ENCODE measurements at places on chromosomes 5 and 9. TPM values are rescaled to one million over a fixed set of nuclear protein-coding genes. Genes with fewer than 3 reads are reported as not detected.

DNA sequence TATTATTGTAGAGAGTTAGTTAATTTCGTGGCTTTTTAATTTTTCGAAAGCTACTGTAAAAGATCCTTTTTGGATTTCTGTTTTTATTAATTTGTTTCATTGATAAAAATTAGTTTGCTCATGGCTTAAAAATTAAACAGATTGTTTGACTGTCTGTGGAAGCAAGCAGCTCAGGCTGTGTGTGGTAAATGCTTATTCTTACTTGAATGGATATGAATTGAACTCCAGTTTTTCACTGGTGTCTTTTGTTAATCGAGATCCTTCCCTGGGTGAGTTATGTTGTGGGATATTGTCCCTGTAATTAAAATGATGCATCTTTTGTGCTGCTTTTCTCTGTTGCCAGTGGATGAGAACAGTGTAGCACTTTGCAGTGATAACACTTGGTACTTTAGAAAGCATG lies 75.3 kb downstream of the PIK3R1 start:
- H3K4me1 ChIP-seq = peaks cover 48% of the 10 kb centered on the region
- no peaks in the 10 kb centered on the region for H3K36me3 ChIP-seq
- peak overlapping the region; percentile 84 for H3K27ac ChIP-seq
- DNase-seq = no peak
- no peaks in the 10 kb centered on the region for H3K27me3 ChIP-seq
- no peak overlapping the region for H3K4me3 ChIP-seq

DNA sequence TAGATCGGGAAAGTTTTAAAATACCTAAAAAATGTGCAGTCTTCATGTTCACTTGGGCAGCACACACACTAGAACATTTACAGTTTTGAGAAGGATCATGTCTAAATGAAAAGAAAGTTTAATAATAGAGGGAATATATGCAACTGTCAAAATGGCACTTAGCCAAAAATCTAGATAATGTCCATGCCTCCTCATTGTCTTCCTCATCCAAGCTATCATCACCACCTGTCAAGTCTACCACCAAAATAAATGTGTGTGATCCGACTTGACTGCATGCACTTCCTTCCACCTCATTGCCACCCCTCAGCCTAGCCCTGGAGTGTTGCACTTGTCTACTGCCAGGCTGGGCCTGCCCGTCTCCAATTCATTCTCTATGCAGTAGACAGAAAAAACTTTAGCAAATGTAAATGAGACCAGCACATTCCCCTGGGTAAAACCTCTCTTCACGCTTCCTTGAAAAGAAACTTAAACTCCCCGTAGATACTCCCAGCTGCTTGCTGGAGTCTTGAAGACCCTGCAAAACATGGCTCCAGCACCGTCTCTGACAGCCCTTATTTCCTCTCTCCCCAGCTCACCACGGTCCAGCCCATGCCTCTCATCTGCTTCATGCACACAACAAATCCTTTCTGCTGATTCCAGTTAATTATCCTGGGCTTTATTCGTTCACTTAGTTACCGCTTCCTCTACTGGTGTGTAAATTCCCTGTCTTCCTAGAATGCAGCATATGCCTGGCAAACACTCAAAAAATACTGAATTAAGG lies 66.9 kb downstream of the FANCC start:
- no peaks in the 10 kb centered on the region for H3K27me3 ChIP-seq
- H3K36me3 ChIP-seq = no peaks in the 10 kb centered on the region
- no peak for DNase-seq
- H3K4me3 ChIP-seq = no peak overlapping the region
- H3K4me1 ChIP-seq = peaks cover 5% of the 10 kb centered on the region

- H3K4me3 ChIP-seq = no peak overlapping the region
- no peaks in the 10 kb centered on the region for H3K36me3 ChIP-seq
- H3K27ac ChIP-seq = no peak overlapping the region
- H3K27me3 ChIP-seq = no peaks in the 10 kb centered on the region
- H3K4me1 ChIP-seq = no peaks in the 10 kb centered on the region
- no peak for DNase-seq
These were observed 232.5 kb downstream of the GADD45G start for GRCh38 chr9:89837162-89837933.

- peak; percentile 71 for DNase-seq
- H3K27me3 ChIP-seq = no peaks in the 10 kb centered on the region
- H3K36me3 ChIP-seq = no peaks in the 10 kb centered on the region
- peaks cover 40% of the 10 kb centered on the region for H3K4me1 ChIP-seq
These were observed 890 bp downstream of the PIK3R1 start for GRCh38 chr5:68216245-68217046.

- H3K4me1 ChIP-seq = peaks cover 7% of the 10 kb centered on the region
- no peaks in the 10 kb centered on the region for H3K36me3 ChIP-seq
- peaks cover 5% of the 10 kb centered on the region for H3K27me3 ChIP-seq
- H3K4me3 ChIP-seq = peak overlapping the region; percentile 68
- peak overlapping the region; percentile 92 for H3K27ac ChIP-seq
These were observed 1.8 kb downstream of the SEMA5A start for GRCh38 chr5:9544056-9544455.

- peaks cover 7% of the 10 kb centered on the region for H3K4me1 ChIP-seq
- DNase-seq = no peak
- no peak overlapping the region for H3K4me3 ChIP-seq
- H3K27me3 ChIP-seq = no peaks in the 10 kb centered on the region
- H3K27ac ChIP-seq = no peak overlapping the region
These were observed 284.8 kb upstream of the GRAMD2B start for GRCh38 chr5:126138281-126138931.

DNA sequence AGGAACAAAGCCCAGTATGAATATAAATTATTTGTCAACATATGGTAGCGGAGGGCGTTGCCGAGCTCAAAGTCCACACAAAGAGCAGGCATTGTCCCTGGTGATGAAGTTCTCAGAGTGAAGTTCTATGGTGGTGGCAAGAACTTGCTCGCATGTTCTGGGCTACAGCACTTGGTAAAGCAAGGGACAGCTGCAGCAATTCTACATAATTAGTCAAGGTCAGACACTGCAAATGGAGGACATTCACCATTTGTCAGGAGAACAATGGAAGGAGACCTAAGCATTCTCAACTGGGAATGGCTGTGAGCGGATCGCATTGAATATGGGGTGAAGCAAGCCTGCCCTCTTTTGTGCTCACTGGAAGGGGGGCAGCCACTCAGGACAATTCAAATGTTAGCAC lies 503.8 kb upstream of the ADAMTS16 start:
- no peak overlapping the region for H3K4me3 ChIP-seq
- no peaks in the 10 kb centered on the region for H3K4me1 ChIP-seq
- no peaks in the 10 kb centered on the region for H3K36me3 ChIP-seq
- no peak for DNase-seq
- H3K27ac ChIP-seq = no peak overlapping the region

DNA sequence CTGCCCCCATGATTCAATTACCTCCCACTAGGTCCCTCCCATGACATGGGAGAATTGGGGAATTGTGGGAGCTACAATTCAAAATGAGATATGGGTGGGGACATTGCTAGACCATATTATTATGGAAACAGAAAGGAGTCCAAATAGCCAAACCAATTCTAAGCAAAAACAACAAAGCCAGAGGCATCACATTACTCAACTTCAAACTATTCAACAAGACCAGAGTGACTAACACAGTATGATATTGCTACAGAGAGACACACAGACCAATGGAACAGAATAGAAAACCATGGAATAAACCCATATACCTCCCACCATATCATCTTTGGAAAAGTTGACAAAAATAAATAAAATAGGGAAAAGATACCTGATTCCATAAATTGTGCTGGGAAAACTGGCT lies 710.5 kb upstream of the CDH9 start:
- no peak overlapping the region for H3K4me3 ChIP-seq
- H3K27ac ChIP-seq = no peak overlapping the region
- DNase-seq = no peak
- no peaks in the 10 kb centered on the region for H3K4me1 ChIP-seq
- no peaks in the 10 kb centered on the region for H3K27me3 ChIP-seq

DNA sequence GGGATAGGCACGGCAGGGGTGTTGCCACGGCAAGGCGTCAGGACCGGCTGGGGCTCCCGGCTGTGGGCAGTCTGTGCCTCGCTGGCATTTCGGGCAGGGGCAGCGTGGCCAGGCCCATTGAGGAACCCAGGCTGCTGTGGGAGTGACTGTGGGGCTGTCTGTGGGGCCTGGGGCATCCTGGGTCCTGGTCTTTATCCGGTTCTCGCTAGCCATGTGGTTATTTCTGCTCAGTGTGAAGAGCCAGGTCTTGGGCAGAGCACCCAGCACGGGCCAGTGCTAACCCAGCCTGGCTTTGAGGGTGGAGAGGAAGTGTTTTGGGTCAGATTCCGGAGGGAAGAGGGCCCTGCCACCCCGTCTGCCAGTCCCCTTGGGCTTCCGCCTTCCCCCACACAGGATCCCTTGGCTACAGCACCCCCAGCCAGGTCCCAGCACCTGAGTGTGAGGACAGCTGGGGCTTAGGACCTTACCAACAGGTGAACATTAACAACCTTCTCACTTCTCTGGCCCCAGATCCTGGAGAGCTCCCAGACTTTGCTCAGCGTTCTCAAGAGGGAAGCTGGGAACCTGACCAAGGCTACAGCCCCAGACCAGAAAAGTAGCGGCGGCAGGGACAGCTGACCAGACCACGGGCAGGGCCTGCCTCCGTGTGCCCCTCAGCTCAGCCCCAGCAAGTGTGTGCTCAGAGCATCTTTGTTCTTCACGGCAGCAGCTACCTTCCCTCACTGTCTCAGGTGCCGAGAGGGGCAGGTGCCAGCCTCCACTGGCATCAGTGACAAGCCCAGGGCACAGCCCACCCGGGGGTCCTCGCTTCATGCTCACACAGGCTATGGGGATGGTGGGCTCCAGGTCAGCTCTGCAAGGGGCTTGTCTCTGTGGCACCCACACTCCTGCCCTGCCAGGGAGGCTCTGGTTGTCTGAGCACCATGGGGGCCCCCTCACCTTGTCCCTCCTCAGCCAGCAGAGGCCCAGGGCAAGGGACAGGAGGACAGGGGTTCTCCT lies 1.1 kb downstream of the SSNA1 start:
- H3K4me3 ChIP-seq = peak overlapping the region; percentile 98
- peak overlapping the region; percentile 97 for H3K27ac ChIP-seq
- DNase-seq = no peak
- H3K27me3 ChIP-seq = no peaks in the 10 kb centered on the region

- peak overlapping the region; percentile 82 for H3K27ac ChIP-seq
- H3K36me3 ChIP-seq = no peaks in the 10 kb centered on the region
- H3K4me1 ChIP-seq = peaks cover 47% of the 10 kb centered on the region
- no peaks in the 10 kb centered on the region for H3K27me3 ChIP-seq
These were observed 53.9 kb downstream of the COL15A1 start for GRCh38 chr9:98997604-98998003.

GRCh38 chr5:119435436-119436132 lies 16.7 kb upstream of the HSD17B4 start:
- peak; percentile 74 for DNase-seq
- H3K4me3 ChIP-seq = no peak overlapping the region
- H3K36me3 ChIP-seq = no peaks in the 10 kb centered on the region
- no peaks in the 10 kb centered on the region for H3K27me3 ChIP-seq

DNA sequence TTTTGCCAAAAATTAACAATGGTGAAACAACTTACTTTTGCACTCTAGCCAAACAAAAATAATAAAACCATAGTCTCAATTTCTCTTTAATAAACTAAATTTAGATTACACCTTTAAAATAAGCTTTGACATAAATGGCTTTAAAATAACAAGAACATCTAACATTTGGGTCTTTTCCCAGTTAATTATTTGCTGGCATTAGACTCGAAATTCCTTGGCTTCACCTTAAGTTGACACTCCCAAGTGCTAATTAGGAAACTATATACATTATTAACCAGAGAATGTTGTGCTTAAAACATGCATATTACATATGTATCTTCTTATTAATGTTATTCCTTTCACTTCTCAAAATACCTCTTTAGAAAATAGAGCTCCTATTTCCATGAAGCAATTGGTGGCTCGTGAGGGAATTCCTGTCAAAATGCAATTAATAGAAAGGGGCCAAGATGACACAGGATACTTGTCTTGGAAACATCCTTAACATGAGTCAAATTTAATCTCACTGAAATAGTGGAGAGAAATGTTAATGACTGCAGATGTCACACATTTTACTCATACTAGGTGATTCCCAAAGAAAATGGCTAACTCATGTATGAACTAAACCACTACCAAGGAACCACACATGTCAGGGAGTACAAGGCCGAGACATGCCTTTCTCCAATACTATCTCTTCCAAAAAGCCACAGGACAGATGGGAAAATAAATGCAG lies 932.9 kb upstream of the DMAC1 start:
- DNase-seq = no peak
- H3K4me3 ChIP-seq = no peak overlapping the region
- no peaks in the 10 kb centered on the region for H3K27me3 ChIP-seq
- no peak overlapping the region for H3K27ac ChIP-seq
- no peaks in the 10 kb centered on the region for H3K36me3 ChIP-seq

- H3K4me3 ChIP-seq = no peak overlapping the region
- H3K4me1 ChIP-seq = peaks cover 15% of the 10 kb centered on the region
- no peaks in the 10 kb centered on the region for H3K36me3 ChIP-seq
- H3K27ac ChIP-seq = no peak overlapping the region
- H3K27me3 ChIP-seq = no peaks in the 10 kb centered on the region
These were observed 138.2 kb downstream of the NFIB start for GRCh38 chr9:14175778-14176177.

GRCh38 chr5:1058083-1058945 lies 49.7 kb downstream of the NKD2 start:
- DNase-seq = no peak
- no peaks in the 10 kb centered on the region for H3K27me3 ChIP-seq
- H3K4me1 ChIP-seq = no peaks in the 10 kb centered on the region
- H3K27ac ChIP-seq = no peak overlapping the region
- no peak overlapping the region for H3K4me3 ChIP-seq
- no peaks in the 10 kb centered on the region for H3K36me3 ChIP-seq

- no peaks in the 10 kb centered on the region for H3K27me3 ChIP-seq
- peaks cover 4% of the 10 kb centered on the region for H3K4me1 ChIP-seq
- no peak for DNase-seq
- no peaks in the 10 kb centered on the region for H3K36me3 ChIP-seq
These were observed 32.7 kb upstream of the STARD4 start for GRCh38 chr5:111545031-111545430.

- peaks cover 15% of the 10 kb centered on the region for H3K4me1 ChIP-seq
- DNase-seq = no peak
- H3K36me3 ChIP-seq = no peaks in the 10 kb centered on the region
- no peaks in the 10 kb centered on the region for H3K27me3 ChIP-seq
These were observed 138.5 kb upstream of the ERCC6L2 start for GRCh38 chr9:95736891-95737522.

- no peaks in the 10 kb centered on the region for H3K36me3 ChIP-seq
- peaks cover 82% of the 10 kb centered on the region for H3K4me1 ChIP-seq
- no peak overlapping the region for H3K4me3 ChIP-seq
- H3K27ac ChIP-seq = peak overlapping the region; percentile 99
These were observed 135.6 kb downstream of the C9orf50 start for GRCh38 chr9:129485145-129485774.

The SPATA31E1 gene
- total RNA-seq = not detected

The TMC1 gene
- 0.32 TPM for total RNA-seq

The MFAP3 gene
- 31.6 TPM for total RNA-seq

The GHR gene
- total RNA-seq = 11.6 TPM

The PCDHB10 gene
- not detected for total RNA-seq

The HTR4 gene
- total RNA-seq = 21.3 TPM

The ANKRD18B gene
- not detected for total RNA-seq

The OCLN gene
- 112 TPM for total RNA-seq

The PDE6A gene
- total RNA-seq = 5.6 TPM
